Mesenteric fat pad (tissue), 1 donor: ENCODE measurements at places on chromosomes 2 and 18. TPM values are rescaled to one million over a fixed set of nuclear protein-coding genes. Genes with fewer than 3 reads are reported as not detected.

DNA sequence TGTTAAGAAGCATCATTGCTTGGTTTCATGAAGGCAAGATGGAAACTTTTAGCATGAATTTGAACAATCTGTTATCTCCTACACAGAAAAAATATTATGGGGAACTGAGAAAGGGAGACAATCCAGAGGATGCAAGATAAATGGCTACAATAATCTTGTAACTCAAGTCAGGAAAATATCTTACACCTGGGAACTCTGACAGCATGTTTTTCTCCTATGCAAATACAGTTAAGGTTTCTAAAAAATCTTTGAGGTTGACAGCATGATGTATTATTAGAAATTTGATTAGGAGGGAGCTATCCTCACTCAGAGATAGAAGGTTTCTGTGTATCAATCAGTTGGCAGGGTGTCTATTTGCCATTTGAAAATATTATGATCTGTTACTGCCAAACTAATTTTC, 75.6 kb downstream of the GPD2 start:
- DNase-seq, result no peak

DNA sequence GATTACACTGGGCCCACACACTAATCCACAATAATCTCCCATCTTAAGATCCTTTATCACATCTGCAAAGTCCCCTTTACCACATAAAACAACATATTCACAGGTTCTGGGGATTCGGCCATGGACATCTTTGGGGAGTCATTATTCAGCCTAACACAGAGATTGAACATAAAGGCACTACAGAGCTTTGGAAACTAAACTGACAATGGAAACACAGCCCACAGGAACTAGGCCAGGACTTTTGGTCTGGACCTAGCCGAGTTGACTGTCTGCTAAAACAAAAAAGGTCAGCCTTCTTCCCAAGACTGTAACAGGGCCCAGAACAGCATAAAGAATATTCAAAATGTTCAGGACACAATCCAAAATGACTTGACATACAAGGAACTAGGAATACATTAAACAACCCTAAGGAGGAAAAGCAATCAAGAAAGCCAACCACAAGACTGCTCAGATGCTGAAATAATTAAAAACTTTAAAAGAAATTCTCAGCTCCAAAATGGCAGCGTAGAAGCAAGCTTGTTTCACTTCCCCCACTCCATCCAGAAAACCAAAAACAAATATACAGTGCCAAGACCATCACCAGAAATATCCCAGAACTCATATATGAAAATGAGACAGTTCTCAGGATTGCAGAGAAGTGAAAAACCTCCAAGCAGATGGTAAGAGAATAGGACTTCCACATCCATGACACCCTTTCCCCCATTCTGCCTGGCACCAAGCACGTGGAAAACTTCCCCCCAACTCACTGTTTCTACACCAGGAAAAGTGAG, 207.8 kb downstream of the ATAD2B start:
- DNase-seq, result no peak

DNA sequence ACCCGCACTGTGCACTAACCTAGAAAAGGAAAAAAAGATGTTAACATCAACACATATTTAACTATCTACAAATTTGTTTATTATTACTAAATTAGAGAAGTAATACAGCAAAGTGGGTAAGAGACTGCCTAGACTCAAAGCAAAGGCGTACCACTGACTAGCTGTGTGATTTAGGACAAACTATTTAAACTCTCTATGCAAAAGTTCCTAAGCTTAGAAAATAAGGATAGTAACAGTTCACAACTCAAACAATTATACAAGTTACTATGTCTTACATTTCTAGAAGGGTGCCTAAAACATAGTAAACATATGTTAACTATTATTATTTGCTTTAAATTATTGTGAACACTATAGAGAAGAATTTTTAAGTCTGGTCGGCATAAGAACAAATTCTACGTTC, 119.4 kb downstream of the RTTN start:
- no peak for DNase-seq

- DNase-seq, result no peak
These were observed 79.2 kb upstream of the PXDN start for GRCh38 chr2:1823187-1824169.

LIMS1 gene
- total RNA-seq, result 113 TPM
